ENCODE measurements at places on chromosomes 13 and 19.

GRCh38 chr13:49869519-49869918 is 66.6 kb downstream of the SPRYD7 start:
- DNase-seq: no peak

DNA sequence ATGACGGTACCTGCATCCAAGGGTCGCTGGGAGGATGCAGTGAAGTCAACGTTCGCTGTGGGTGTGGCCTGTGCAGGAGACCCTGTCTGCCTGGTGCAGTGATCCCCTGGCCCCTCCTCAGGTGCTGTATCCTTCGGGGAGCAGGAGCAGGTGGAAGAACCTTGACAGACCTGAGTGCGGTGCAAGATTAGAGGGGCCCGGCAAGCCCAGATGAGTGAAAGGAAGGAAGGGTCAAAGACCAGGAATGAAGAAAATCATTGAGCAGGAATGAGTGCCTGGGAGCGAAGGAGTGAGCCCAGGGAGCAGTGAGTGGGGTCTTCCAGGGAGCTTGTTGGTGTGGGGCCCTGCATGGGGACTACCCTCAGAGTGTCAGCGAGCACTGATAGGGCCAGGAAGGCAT is 12.7 kb downstream of the B3GNT8 start:
- DNase-seq: no peak

- DNase-seq: no peak
These were observed 5.8 kb downstream of the CD320 start for GRCh38 chr19:8302357-8302691.

DNA sequence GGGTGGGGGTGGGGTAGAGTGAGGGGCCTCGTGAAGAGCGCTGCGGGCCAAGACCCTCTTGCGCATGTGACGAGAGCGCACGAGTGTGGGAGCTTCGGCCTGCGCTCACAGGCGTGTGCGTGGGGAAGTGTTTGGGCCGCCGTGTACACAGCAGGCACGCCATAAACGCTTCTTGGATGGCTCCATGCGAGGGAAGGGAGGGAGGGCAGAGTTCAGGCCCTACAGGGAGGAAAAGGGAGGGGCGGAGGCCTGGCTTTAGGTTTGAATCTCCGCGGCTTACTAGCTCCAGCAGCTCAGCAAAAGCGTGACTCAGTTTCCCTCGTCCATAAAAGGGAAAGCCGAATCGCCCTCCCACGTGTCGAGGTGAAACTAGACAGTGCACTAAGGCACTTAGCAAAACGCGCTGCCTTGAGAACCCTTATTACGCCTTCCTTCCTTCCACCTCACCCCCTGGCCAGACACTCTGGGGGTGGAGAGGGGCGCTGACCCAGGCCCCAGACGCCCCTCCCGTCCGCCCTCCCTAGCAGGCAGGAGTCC is 12.5 kb downstream of the GADD45B start:
- no peak for DNase-seq

DNA sequence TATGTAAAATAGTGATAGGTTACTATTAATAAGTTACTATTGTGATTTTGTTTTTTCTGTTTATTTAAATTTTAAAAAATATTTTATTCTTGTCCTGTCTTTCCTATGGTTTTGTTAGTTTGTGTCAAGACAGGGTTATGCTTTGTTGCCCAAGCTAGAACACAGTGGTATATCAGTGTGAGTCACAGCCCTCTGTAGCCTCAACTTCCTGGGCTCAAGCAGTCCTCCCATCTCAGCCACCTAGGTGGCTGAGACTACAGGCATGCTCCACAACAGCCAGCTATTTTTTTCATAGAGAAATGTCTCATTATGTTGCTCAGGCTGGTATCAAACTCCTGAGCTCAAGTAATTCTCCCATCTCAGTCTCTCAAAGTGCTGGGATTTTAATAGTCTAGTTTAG is 99.5 kb downstream of the ZNF675 start:
- no peak for DNase-seq

DNA sequence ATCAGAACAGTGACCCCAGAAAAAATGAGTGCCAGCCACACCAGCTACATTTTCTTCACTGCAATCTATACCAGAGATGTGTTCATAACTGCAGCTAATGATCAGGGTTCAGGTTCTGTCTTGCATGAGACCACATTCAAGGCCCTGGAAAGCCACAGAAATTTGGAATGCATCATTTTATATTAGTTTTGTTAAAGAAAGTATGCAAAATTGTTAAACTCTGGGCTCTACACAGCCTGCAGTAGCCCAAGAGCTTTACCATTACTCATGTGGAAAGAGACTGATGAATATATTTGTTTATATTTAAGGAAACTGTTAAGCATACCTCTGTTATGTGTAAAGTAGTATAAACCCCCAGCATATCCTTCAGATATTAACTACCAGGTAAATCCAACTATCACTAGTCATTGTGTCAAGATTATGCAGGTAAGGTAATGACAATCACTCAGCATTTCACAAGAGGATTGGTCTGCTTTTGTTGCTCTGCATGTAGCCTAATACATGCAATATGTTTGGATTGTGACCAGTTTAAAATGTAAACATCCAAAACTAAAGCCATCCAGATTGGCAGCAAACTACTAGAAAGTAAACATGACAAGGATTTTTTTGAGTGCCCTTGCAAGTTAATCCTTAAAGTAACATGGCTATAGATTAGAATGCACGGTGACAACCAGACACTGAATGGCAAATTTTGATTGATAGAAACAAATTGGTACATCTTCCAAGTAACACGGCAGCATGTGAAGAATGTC is 429.1 kb upstream of the ARGLU1 start:
- DNase-seq: no peak

DNA sequence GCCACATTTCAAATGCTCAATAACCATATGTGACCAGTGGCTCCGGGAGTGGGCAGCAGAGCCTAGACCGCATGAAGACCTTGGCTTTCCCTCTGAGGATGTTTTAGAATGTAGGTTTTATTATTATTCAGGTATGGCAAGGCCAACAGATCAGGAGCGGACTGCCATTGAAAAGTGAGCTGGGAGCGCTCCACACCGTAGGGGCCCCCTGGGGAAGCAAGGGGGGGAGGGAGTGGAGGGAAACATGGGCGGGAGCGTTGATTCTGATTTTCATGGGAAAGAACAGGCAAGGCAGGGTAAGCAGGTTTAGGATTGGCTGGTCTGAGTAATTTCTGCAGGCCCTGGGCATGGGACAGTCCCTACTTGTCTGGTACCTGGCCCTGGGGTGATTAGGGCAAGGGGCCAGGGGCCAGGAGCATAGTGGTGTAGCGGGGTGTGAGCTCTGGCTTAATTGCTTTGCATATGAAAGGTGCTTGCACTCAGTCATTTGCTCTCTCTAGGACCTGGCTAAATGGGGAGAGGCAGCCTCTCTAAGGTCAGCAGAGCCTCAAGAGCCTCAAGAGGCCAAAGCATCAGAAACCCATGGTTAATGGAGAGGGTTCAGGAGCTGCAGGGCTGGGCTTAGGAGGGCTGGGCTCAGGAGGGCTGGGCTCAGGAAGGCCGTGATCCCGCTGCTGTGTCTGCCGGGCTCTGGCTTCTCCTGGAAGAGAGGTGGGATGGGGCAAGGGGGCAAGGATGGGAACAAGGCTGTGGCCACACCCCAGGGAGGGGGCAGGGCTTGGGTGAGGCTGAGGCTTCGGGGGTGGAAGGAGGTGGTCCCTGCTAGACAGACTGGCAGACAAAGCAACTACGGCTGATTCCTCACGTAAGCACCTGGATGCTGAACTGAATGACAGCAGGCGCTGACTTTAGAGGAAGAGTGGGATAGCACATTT is 82.0 kb upstream of the WASF3 start:
- no peak for DNase-seq

GRCh38 chr13:60654415-60654814 is 257.4 kb downstream of the TDRD3 start:
- DNase-seq: peak; percentile 18

- DNase-seq: no peak
These were observed 27.8 kb downstream of the PIN1 start for GRCh38 chr19:9862938-9863337.

GRCh38 chr13:43227721-43228120 is 204.3 kb downstream of the DNAJC15 start:
- no peak for DNase-seq

GRCh38 chr13:23921451-23921888 is 24.2 kb upstream of the C1QTNF9B start:
- peak; percentile 20 for DNase-seq

GRCh38 chr19:17495639-17496296 is 15.7 kb upstream of the PGLS start:
- no peak for DNase-seq

- DNase-seq: no peak
These were observed 19.7 kb downstream of the MED26 start for GRCh38 chr19:16608290-16608739.

DNA sequence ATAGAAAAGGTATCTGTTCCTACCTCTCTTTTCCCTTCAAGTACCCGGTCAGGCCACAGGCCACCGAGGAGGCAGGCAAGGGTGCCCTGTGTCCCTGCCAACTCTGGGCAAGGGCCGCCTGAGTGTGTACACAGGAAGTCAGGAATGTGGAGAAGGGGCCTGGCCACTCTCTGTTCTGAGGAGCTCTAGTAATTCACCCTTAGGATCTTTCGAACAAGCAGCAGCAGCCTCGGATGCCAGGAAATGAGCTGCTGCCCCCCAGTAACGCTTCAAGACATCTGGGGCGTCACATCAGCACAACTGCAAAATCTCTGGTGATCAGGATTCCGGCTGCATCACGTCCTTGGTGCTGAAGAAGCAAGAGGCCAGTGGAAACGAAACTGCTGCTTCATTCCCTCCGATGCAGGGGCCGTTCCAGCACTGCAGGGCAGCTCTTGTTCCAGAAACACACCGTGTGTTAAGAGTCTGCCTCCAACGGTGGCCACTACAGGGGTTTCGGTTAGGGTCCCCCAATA is 2.0 kb downstream of the RAB20 start:
- no peak for DNase-seq

- peak; percentile 51 for DNase-seq
These were observed 13.8 kb upstream of the NPAS1 start for GRCh38 chr19:47005873-47006272.

DNA sequence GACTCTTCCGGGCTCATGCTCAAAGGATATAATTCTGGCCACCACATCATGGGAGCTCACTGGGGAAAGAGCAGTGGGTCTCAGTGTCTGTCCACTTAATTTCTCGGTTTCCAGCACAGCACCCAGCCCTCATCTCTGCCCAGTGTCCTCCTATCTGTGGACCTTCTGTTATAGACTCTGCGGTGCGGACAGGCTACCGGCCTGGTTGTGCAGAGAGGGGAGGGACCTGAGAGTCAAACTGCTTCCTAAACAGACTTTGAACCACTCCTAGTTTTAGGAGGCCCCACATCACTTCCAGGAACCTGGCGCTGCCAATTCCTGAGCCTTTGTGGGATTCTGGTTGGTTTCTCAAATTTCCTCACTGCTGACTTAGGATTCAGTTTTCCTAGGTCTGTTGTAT is 59.8 kb upstream of the MED4 start:
- DNase-seq: no peak

DNA sequence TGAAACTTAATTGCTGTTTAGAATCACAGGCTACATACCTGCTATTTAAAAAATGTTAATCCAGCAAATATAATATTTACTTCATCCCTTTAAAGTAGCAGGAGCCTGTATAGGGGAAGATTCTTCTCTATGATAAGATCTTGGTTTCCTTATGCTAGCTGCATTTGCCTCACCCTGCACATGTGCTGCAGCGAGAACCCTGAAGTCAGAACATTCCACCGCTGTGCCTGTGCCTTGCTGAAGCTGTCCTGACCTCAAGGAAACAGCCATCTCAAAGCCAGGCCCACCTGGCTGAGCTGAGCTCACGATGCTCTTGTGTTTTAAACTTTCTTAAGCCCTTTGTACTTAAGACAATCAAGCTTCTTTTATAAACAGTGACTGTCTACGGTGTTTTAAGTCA is 355.0 kb upstream of the PCDH20 start:
- no peak for DNase-seq

- DNase-seq: no peak
These were observed at the start of gene CXCL17 for GRCh38 chr19:42442833-42443232. Gene CXCL17 (minus strand): TSS chr19:42442946. CDS start chr19:42442832, 114 bp downstream.

DNA sequence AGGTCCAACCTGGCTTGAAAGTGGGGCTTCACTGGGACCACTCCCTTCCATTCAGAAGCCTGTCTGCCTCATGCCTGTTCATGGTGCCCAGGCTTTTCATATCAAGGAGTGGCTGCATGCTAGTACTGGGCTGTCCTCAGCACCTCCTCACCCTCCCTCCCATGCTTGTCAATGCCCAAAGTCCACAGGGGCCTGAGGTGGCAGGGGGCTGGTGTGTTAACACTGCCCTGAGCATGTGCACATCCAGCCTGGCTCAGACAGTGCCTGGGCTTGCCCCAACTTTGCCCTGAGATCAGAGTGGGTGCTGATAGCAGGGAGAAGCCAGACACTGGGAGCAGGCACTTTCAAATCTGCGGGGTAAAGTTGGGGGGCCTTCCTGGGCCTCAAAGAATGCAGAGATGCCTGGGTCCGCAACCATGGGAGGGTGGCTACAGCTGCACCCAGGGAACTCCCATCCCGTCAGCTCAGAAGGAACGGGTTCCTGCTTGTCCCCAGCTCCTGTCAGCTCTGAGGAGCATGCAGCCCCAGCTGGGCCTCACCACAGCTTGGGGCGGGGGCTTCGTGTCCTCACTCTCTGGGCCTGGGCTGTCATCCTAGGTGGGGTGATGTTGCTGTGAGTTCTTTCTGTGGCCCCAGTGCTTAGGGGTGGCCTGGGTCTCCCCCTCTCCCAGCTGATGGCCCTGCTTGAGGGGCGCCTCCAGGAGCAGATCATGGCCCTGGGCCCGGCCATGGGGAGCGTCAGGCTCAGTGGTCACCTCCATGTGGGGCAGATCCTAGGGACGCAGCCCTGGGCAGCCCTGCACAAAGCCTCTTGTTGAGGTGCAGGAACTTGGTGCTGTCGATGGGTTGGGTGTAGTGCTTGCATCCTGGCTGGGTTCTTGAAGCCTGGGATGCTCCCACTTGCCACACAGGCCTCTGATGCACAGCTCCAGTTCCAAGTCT is 830.6 kb upstream of the SLITRK5 start:
- no peak for DNase-seq

DNA sequence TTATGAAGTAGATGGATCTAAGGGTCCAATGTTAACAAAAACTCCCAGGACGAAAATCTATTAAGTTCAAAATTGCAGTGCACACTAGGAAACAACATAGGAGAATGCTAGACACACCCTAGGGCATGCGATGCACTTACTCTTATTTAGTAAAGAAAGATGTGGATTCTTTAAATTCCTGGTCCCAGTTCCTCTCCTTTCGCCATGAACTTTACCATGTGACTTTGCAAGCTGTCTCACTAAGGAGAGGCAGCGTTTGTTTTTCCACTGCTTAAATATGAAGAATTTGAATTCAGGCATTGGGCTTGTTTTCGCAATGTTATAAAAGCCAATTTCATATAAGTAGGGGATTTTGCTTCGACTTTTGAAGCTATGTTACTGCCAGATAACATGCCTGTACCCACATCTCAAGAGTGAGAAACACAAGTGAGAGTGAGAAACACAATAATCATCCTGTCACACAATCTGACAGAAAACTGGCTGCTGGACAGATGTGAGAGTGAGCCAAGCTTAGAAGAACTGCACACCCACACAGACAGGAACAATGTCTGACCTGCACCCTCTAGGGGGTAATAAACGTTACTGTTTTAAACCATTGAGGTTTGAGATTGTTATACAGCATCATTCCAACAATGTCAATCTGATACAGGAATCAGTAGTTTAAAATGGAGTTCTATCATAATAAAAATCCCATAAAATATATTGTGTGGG is 1308.4 kb downstream of the SLITRK5 start:
- DNase-seq: peak; percentile 49
